ENCODE measurements at places on chromosomes 16 and 17.

DNA sequence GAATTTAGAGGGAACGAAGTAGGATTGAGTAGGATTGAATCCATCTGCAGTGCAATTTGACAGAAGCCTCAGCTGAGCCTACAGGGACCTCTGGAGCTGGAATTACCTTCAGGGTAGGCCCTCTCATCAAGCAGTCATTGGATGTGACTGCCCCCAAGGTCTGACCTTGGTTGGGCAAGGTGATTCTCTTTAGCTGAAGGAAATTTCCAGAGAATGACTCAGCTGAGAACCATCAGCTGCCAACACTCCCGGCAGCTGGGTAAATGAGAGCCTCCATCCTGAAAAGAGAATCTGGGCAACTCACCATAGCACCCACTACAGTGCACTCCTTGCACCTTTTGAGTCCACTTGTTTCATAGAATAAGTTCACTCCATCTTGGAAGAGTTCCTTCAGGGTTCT is 113.5 kb upstream of the MED13 start:
- DNase-seq, result no peak

GRCh38 chr17:37413875-37414519 is 7.3 kb downstream of the TADA2A start:
- no peak for DNase-seq

DNA sequence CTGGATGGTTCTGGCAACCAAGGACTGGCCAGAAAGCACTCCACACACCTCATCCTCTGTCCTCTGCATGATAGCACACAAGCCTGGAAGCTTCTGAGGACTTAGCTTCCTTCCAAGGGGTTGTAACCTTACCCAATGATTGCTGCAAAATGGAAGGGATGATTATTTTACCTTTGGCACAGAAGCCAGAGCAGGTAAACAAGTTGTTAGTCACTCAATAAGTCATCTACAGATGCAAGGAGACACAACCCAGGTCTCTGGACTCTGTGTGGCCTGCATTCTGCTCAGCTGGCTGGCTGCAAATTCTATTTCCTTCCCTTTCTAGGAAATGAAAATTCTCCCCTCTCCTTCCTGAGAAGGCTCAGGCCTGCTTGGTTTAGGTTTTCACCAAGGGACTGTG is 26.7 kb upstream of the DYNLL2 start:
- no peak for DNase-seq

- no peak for DNase-seq
Observed at GRCh38 chr16:65702707-65703402, 581.0 kb upstream of the CDH11 start.

GRCh38 chr16:67361038-67361437 is 32.3 kb downstream of the TPPP3 start:
- DNase-seq, result no peak

- peak; percentile 51 for DNase-seq
Observed at GRCh38 chr16:50152351-50152806, 727 bp upstream of the TENT4B start.

- DNase-seq, result peak; percentile 49
Observed at GRCh38 chr16:1188432-1189189, 35.7 kb downstream of the CACNA1H start.

GRCh38 chr16:897200-897543 is 73.6 kb downstream of the LMF1 start:
- no peak for DNase-seq

DNA sequence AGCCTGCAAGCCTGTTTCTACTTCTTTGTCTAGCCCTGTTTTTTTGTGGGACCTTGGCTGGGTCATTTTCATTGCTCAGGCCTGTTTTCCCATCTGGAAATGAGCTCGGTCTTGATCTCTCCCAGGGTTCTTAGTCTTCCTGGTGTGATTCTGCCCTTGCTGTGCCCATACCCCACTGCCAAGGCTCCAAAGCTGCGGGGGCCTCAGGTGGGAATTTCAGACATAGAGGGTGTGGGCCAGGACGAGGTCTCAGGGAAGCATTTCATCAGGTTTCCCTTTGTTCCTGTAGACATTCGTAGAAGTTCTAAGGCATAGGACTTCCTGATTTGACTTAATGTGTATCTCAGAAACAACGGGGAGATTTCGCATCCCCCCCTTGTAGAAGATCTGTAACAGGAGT is 5.8 kb downstream of the MPRIP start:
- DNase-seq, result no peak

GRCh38 chr16:9351841-9352434 is 260.5 kb downstream of the HAPSTR1 start:
- no peak for DNase-seq

- DNase-seq, result peak; percentile 29
Observed at GRCh38 chr17:62109378-62109902, 44.4 kb upstream of the MED13 start.

GRCh38 chr17:61218438-61218837 is 181.2 kb upstream of the TBX2 start:
- DNase-seq, result no peak

- peak; percentile 86 for DNase-seq
Observed at GRCh38 chr17:75848523-75849278, 4.5 kb upstream of the UNC13D start.

DNA sequence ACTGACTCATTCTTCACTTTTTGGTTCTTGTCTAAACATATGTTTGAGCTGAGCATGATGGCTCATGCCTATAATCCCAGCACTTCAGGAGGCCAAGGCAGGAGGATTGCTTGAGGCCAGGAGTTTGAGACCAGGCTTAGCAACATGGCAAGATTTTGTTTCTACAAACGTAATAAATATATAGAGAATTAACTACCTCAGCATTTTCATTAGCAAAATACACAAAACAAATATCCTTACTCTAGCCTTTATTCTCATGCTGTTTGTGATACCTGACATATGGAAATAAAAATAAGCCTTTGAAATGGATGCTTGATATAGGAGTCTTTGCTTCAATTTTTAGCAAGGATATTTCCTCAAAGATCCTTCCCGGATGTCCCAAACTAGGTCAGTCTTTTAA is 132.8 kb downstream of the ABCC1 start:
- no peak for DNase-seq

- DNase-seq, result no peak
Observed at GRCh38 chr17:60127068-60128064, 22.4 kb upstream of the CA4 start.

- peak; percentile 96 for DNase-seq
Observed at GRCh38 chr17:7483255-7484066, 705 bp upstream of the POLR2A start.

GRCh38 chr16:75108792-75109731 is 7.5 kb downstream of the LDHD start:
- peak; percentile 72 for DNase-seq

GRCh38 chr16:27852116-27852515 is 211.4 kb downstream of the GSG1L start:
- DNase-seq, result no peak

DNA sequence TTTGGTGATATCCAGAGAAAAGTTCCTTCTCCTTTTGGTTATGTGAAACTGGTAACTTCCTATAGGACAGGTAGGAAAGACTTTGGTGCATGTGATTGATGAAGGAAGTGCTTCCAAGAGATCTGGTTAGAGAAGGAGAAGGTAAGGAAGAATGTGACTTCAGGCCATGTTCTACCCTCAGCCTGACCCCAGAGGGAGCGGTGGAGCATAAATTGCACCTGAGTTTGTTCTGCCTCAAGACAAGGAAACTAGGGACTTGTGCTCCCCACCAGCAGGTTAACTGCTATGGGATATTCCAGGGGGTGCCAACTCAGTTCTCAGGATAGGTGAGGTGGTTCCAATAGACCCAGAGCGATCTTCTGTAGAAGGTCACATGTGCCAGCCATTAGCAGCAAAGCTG is 299.3 kb upstream of the XYLT1 start:
- no peak for DNase-seq

DNA sequence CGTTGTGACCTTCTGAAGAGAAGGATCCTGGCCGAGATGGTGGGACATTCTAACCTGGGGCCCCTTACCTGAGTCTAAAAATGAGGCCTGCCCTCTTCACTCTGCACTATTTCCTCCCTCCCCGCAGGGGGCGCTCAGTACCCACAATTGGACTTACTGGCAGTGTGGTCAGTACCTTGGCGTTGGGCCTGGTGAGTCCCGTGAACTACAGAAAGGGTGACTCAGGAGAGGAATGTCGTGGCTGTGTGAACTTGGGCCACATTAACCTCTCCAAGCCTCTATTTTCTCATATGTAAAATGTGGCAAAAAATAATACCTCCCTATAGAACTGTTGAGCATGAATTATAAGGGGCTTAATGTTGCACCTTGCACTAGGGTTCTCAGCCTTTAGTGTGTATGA is 3.9 kb downstream of the RSAD1 start:
- peak; percentile 71 for DNase-seq

- no peak for DNase-seq
Observed at GRCh38 chr16:66587881-66588600, 8.8 kb downstream of the CMTM2 start.

DNA sequence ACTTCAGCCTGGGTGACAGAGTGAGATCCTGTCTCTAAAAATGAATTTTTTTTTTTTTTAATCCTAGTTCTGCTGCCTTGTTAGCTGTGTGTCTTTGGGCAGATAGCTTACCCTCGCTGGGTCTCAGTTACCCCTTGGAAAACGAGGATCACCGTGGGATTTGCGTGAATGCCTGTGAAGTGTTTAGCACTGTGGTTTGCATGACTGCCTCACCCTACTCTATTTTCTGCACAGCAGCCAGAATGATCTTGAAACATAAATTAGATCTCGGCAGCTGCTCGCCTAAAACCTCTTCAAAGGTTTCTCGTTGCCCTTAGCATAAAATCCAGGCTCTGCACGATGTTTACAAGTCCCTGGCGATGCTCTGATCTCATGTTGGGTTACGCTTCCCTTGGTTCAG is 71.2 kb upstream of the GRIN2A start:
- no peak for DNase-seq

GRCh38 chr17:77409282-77410161 is 268.8 kb downstream of the SEC14L1 start:
- peak; percentile 37 for DNase-seq

DNA sequence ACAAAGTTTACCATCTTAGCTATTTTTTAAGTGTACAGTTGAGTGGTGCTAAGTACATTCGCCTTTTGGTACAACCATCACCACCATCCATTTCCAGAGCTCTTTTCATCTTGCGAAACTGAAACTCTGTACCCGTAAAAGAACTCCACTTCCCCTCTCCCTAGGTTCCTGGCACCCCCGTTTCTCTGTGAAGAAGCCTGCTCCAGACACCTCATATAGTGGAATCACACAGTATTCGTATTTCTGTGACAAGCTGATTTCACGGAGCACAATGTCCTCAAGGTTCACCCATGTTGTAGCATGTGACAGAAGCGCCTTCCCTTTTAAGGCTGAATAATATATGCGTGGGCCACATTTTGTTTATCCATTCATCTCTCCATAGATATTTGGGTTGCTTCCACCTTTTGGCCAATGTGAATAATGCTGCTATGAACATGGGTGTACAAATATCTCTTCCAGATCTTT is 54.2 kb upstream of the MAP3K14 start:
- DNase-seq, result no peak

DNA sequence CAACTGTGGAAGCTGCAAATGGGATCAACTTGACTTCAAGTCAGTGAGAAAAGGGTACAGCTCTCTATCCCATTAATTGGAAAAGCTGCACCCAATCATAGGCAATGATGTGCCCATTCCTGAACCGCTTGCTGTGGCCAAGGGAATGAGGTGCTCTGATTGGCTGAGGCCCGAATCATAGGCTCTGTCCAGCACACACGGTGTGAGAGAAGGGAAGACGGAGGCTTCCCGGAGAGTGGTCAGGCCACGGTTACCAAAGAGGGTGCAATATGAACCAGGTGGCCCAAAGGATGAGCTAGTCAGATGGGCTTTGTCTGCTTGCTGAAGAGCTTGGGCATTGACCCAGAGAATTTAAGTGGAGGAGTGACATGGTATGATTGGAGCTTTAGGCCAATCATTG is 353.3 kb downstream of the CPPED1 start:
- no peak for DNase-seq

GRCh38 chr16:76676356-76676755 is 399.2 kb downstream of the CNTNAP4 start:
- no peak for DNase-seq

GRCh38 chr17:57920916-57921703 is 34.1 kb downstream of the CUEDC1 start:
- no peak for DNase-seq

GRCh38 chr16:22674832-22675191 is 139.2 kb upstream of the HS3ST2 start:
- DNase-seq, result no peak

DNA sequence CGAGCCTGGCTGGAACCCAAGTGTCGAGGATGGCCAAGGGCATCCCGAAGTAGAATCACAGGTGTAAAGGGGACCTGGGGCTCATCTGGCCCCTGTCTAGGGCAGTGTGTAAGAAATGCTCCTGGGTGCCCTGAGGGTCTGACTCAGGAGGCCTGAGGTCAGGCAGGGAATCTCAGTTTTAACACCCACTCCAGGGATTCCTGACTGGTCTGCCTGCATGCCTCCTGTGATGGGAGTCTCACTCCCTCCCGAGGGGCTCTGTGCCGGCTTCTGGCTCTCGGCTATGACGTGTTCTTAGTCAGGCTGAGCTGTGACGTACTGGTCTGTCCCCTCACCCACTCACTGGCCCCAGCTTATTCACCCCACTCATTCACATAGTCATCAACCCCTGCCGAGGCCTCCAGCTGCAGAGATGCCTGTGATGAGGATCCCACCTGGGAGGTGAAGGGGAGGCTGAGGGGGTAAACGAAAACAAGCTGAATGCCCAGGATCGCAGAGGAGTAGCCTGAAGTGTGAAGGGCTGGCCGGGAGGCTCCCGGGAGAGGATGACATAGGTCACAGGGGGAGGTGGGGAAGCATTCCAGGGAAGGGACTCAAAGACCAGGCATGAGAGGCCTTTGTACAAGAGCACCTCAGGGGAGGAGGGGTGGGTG is 23.8 kb downstream of the FAM83G start:
- DNase-seq, result no peak

- DNase-seq, result no peak
Observed at GRCh38 chr16:67271446-67271845, 7.9 kb upstream of the PLEKHG4 start.

DNA sequence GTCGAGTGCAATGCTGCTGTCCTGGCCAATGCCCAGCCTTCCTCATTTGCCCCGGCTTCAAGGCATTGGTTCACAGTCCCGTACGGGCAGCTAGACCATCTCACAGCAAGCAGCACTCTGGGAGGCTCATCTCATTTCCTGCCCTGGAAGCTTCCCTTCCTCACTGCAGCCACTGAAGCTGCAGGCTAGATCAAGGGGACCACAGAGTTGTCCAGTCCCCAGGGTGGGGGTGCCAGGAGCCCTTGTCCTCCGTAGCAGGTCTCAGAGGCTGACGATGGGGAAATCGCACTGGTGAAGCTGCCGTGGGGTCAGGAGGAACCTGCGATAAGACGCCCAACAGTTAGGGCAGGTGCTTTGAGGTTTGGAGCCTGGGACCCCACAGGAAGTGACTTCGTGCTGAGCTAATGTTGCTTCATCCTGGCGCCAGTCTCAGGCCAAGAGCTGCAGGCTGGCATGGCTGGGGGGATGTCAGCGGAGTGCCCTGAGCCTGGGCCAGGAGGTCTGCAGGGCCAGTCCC is at the start of gene SPNS3:
Gene SPNS3, plus strand, starts transcription at position 426 of the 517 bp plus-strand sequence. Its CDS starts 28 bp downstream, at position 454.
- no peak for DNase-seq
